ENCODE measurements at places on chromosomes 11 and 22.

DNA sequence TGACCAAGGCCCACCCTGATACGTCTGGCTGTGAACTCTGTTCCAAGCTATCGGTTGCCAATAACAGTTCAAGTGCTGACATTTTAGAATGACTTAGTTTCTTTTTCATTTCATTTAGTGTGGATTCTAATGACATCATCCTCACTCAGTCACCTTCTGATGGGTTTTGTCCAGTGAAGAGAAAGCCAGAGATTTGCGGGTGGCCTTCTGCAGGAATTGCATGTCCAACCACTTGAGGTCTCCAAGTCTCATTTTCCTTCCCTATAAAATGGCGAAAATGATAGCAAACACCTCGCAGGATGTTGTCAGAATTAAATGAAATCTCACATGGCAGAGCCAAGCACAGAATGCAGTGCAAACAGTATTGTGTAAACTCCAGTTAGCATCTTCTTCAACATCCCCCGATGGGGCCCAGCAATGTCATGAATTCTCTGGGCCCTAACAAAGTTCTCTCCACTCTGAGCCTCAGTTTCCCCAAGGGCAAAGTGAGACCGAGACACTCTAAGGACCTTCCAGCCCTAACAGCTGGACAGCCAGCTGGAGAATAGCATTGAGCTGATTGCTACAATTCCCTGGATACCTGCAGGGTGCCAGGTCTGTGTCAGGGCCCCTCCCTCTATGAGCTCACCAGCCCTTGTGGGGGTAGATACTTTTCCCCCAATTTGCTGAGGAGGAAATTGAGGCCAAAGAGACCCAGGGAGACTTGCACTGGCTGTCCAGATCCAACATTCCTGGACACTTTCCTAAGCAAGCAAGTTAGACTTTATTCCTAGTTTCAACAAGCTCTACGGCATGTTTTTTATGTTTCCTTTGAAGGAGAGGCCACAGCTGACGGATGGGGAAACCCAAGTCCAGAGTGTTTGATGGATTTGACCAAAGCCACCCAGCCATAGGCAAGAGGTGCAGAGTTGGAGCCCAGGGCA lies 286.7 kb downstream of the MN1 start:
- no peak for DNase-seq

DNA sequence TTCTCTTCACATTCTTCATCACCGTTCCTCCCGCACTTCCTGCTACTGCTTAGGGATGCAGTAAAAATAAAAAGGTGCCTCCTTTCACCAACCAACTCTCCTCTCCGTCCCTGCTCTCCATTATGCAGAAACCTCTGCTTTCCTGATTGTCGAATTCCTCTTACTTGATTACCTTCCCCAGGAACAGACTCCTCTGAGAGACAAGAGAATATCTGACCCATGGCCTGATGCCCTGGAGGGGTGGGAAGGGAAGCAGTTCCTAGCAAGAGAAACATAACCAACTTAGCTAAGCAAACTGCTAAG lies 80.9 kb downstream of the TRIM29 start:
- DNase-seq: no peak

- DNase-seq: no peak
Observed at GRCh38 chr11:61534933-61535839, 26.6 kb downstream of the LRRC10B start.

DNA sequence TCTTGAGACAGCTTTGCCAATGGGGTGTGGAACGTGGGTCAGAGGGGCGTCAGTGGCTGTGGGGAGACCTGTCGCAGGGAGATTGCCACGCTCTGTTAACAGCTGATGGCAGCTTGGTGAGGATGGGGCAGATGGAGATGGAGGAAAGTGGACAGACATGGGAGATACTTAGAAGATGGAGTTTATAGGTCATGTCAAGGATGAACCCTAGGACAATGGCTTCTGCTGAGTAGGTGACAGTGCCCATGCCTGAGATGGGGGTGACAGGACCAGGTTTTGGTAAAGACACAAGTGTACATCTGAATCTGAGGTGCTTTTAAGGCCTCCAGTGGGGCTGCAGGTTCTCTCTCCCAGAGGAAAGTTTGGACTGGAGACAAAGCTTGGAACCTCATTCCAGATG lies 51.5 kb upstream of the ACCSL start:
- DNase-seq: no peak

- no peak for DNase-seq
Observed at GRCh38 chr22:22684580-22685561, 40.5 kb downstream of the GGTLC2 start.

Data from hematopoietic multipotent progenitor cell treated with erythropoietin and hydrocortisone succinate and interleukin-3 and kit ligand, for 15 days (in vitro differentiated cells).